ENCODE measurements at places on chromosomes 2 and 18.

- DNase-seq: no peak
These were observed 18.7 kb upstream of the DHRS9 start for GRCh38 chr2:169050476-169051240.

DNA sequence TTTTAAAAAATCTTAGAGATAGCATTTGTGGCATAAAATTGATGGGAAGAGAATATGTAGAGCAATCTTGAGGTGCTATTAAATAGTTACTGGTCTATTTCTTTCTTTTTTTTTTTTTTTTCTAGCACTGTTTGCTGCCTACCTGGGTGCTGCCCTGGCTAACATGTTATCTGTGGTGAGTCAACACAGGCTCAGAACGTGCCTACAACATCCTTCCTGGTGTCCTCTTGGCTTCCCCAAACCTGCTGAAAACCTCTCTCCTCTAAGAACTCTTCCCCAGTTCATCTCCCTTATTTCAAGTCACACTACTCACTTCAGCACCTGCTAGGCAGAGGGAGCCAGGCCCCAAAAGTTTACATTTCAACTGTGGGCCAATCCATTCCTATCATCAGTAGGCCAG, 45.1 kb upstream of the SLC14A1 start:
- DNase-seq: no peak

GRCh38 chr2:12819103-12819475, 102.4 kb downstream of the TRIB2 start:
- no peak for DNase-seq

DNA sequence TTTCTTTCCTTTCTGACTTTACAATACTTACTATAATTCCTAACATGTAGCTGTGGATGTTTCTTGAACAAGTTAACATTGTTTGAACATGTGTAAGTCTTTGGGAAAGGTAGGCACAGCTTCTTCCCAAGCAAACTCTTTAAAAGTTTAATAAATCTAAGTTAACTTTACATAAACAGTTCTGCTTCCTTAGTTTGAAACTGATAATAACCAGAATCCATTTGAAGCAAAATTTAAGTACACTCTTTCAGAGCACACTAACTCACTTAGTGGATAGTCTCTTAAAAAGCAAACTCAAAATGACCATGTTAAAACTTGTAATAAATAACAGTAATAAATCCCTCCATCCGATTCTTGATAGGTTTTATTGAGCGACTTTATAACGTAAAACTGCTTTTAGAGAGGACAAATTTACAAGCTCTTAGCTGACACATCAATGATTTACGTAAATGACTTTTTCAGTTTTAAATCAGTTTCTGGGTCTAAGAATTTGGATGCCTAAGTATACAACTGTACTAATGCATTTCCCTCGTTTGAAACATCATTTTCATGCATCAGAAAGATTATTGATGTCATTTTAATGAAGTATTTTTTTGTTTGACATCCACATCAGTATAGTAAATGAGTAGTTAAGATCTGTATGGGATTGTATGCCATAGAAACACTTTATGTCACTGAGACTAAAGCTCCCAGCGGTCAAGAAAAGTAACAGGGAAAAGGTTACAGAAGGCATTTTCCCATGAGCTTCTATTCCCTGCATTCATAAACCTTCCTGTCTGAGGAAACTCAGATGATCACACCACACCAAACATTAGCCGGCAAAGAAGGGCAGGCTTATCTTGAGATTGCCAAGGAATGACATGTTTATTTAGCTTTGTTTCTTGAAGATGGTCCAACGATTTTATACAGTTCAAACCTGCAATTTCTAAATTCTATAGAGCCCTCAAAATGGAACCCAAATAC, 67.5 kb downstream of the PDE1A start:
- no peak for DNase-seq

DNA sequence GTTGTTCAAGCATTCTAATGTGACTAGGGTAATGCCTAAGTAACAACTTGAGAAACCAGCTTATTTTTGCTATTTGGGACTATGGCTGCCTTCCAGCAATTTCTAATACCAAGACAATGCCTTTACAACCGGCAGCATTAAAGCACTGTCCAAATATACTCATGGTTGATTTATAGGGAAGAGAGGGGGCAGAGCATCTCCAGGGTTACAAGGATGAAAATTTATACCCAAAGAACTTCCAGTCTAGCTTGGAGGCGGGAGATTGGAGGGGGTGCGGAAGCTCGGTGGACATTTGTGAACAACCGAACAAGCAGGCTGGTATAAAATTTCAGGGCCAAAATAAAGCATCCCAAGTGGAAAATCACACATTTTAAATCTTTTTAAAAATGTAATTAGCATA, 294.9 kb upstream of the STON1 start:
- DNase-seq: no peak

Measured in stimulated activated CD4-positive, alpha-beta T cell treated with anti-CD3 and anti-CD28 coated beads, TNF-alpha, amount 100 ng/mL, for 4 hours (primary cell).